ENCODE measurements at places on chromosomes 4 and X.

GRCh38 chrX:79081895-79082512 lies 62.5 kb upstream of the GPR174 start:
- no peaks in the 10 kb centered on the region for H3K36me3 ChIP-seq
- H3K27ac ChIP-seq, result no peak overlapping the region
- no peak for DNase-seq
- H3K4me3 ChIP-seq, result no peak overlapping the region
- H3K4me1 ChIP-seq, result no peaks in the 10 kb centered on the region

- H3K27me3 ChIP-seq, result no peaks in the 10 kb centered on the region
- no peak overlapping the region for H3K4me3 ChIP-seq
- peak overlapping the region; percentile 36 for H3K27ac ChIP-seq
- H3K4me1 ChIP-seq, result peaks cover 3% of the 10 kb centered on the region
Measured at GRCh38 chrX:9829308-9830267, 43.4 kb downstream of the SHROOM2 start.

- H3K36me3 ChIP-seq, result no peaks in the 10 kb centered on the region
- H3K27ac ChIP-seq, result no peak overlapping the region
- DNase-seq, result no peak
Measured at GRCh38 chr4:66930206-66930605, 615.1 kb downstream of the CENPC start.

DNA sequence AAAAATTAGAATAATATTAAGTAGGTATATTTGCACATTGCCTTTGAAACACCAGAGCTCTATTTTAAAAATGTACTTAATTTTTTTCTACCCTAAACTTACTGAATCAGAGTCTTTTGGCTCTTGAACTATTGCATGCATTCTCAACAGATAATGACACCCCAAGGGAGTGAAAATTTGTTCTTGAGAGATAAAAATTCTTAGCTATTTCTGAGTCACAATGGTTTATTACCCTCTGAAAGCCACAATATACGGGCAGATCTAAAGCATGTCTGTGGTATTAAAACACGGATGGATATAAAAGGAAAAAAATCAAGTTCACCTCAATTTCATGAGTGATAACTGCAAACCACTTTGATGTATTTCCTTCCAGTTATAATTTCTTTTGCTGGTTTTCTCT lies 636.3 kb upstream of the FTHL17 start:
- DNase-seq, result no peak
- no peak overlapping the region for H3K4me3 ChIP-seq
- H3K27ac ChIP-seq, result no peak overlapping the region
- no peaks in the 10 kb centered on the region for H3K4me1 ChIP-seq
- no peaks in the 10 kb centered on the region for H3K36me3 ChIP-seq

GRCh38 chrX:39603230-39603629 lies 494.5 kb downstream of the BCOR start:
- H3K36me3 ChIP-seq, result no peaks in the 10 kb centered on the region
- H3K4me3 ChIP-seq, result no peak overlapping the region

GRCh38 chrX:81414630-81415029 lies 212.7 kb downstream of the SH3BGRL start:
- H3K27me3 ChIP-seq, result no peaks in the 10 kb centered on the region
- no peaks in the 10 kb centered on the region for H3K4me1 ChIP-seq
- no peak for DNase-seq
- H3K4me3 ChIP-seq, result no peak overlapping the region

GRCh38 chr4:92182006-92182735 lies 121.6 kb upstream of the GRID2 start:
- H3K36me3 ChIP-seq, result no peaks in the 10 kb centered on the region
- no peaks in the 10 kb centered on the region for H3K27me3 ChIP-seq
- H3K4me1 ChIP-seq, result no peaks in the 10 kb centered on the region
- DNase-seq, result no peak
- H3K27ac ChIP-seq, result no peak overlapping the region

GRCh38 chr4:159944477-159944876 lies 841.6 kb downstream of the RAPGEF2 start:
- no peaks in the 10 kb centered on the region for H3K27me3 ChIP-seq
- no peaks in the 10 kb centered on the region for H3K36me3 ChIP-seq
- DNase-seq, result no peak
- no peak overlapping the region for H3K27ac ChIP-seq

- no peak overlapping the region for H3K4me3 ChIP-seq
Measured at GRCh38 chr4:144423930-144424329, 222.0 kb upstream of the HHIP start.

GRCh38 chr4:106312377-106312776 lies 3.6 kb downstream of the TBCK start:
- no peak overlapping the region for H3K27ac ChIP-seq
- H3K27me3 ChIP-seq, result no peaks in the 10 kb centered on the region
- no peak overlapping the region for H3K4me3 ChIP-seq
- peaks cover 6% of the 10 kb centered on the region for H3K4me1 ChIP-seq
- no peak for DNase-seq
- H3K36me3 ChIP-seq, result peaks cover 15% of the 10 kb centered on the region

DNA sequence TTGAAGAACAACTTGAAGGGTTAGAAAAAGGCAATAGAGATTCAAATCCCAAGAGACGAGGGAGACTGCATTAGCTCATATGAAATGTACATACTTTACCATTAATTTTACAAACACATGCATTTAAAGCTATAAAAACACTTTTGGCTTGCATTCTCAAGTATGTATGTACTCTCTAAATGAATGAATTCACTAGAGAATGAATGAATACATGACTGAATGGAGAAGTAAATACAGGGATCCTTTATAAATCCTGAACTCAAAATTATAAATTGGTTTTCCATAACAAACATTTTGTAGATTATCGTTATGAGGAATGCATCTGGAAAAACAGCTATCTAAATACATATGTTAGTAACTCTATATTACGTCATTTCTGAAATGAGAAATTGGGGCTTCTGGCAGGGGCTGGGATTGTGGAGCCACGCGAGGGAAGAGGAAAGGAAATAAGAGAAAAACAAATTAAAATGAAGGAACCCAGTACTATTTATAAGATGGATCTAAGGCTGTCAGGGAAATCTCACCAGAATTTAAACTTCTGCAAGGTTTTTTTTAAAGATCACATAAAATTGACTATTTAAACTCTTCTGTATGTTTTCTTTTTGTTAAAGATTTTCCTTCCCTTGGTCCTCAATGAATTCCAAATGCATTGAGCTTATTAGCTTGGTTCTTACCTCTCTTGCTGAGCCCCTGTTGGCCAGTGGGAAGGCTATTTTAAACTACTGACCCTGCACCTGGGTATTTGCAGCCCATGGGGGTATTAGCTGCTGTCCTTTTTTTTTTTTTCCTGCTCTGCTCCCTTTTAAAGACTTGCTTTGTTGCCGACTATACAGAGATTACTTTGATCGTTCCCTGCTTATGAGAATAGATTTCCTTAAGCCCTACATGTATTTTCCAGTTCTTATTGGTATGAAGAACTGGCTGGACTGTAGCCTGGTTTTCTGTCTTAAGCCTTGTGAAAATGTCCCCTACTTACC lies 207.8 kb downstream of the ADGRL3 start:
- H3K4me3 ChIP-seq, result no peak overlapping the region
- H3K4me1 ChIP-seq, result no peaks in the 10 kb centered on the region
- H3K27ac ChIP-seq, result no peak overlapping the region
- DNase-seq, result no peak
- H3K36me3 ChIP-seq, result no peaks in the 10 kb centered on the region

- no peak overlapping the region for H3K27ac ChIP-seq
- no peaks in the 10 kb centered on the region for H3K36me3 ChIP-seq
- H3K27me3 ChIP-seq, result no peaks in the 10 kb centered on the region
- H3K4me1 ChIP-seq, result peaks cover 5% of the 10 kb centered on the region
- no peak overlapping the region for H3K4me3 ChIP-seq
Measured at GRCh38 chr4:8082517-8083055, 76.0 kb downstream of the ABLIM2 start.

GRCh38 chr4:74202062-74202586 lies 44.2 kb downstream of the MTHFD2L start:
- no peak for DNase-seq
- H3K36me3 ChIP-seq, result peaks cover 15% of the 10 kb centered on the region
- peaks cover 4% of the 10 kb centered on the region for H3K4me1 ChIP-seq
- no peak overlapping the region for H3K4me3 ChIP-seq
- H3K27ac ChIP-seq, result no peak overlapping the region

DNA sequence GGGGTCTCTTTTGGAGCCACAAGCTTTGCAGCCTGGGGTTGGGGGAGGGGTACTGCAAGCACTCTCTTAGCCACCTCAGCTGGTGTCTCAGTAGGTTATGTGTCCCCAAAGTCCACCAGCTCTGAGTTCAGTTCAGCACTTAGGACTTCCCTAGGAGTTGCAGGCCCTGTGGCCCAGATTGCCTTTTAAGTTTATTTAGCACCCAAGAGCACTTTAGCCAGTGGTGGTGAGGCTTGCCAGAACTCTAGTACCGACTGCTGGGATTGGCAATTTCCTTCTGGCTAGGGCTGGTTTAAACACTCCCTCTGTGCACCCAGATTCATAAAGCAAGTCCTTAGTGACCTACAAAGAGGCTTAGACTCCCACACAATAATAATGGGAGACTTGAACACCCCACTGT lies 489.9 kb upstream of the RPS6KA3 start:
- H3K36me3 ChIP-seq, result no peaks in the 10 kb centered on the region
- no peaks in the 10 kb centered on the region for H3K4me1 ChIP-seq
- H3K27ac ChIP-seq, result no peak overlapping the region
- H3K4me3 ChIP-seq, result no peak overlapping the region
- DNase-seq, result no peak
- no peaks in the 10 kb centered on the region for H3K27me3 ChIP-seq

DNA sequence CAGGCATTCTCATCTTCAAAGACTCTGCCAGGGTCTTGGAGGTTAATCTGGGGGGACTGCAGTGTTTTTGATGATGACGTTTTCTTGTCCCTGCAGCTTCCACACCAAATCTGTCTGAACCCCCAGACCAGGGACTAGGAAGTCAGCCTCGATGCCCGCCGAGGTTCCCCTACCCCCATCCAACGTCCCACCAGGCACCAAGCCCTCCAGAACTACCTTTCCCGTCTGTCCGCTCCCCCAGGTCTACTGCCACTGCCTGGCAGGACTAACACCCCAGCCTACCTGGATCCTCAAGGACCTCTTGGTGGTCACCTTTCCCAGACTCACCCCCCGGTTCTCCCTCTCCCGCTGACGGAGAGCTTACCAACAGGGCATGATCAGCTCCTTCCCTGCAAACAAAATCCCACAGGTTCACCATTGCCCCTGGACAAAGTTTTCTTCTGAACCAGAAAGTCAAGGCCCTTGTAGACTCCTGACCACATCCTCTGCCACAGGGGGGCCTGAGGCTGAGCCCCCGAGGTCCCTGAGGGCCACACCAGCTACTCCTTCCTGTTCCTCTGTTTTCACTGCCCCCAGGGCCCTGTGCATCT lies 40.9 kb downstream of the HMX1 start:
- H3K27me3 ChIP-seq, result peaks cover 53% of the 10 kb centered on the region
- H3K4me3 ChIP-seq, result no peak overlapping the region
- H3K27ac ChIP-seq, result no peak overlapping the region
- no peak for DNase-seq

- H3K27ac ChIP-seq, result peak overlapping the region; percentile 56
- H3K27me3 ChIP-seq, result no peaks in the 10 kb centered on the region
- H3K36me3 ChIP-seq, result no peaks in the 10 kb centered on the region
- DNase-seq, result no peak
- H3K4me3 ChIP-seq, result no peak overlapping the region
Measured at GRCh38 chrX:24494647-24495075, 29.6 kb downstream of the PDK3 start.

GRCh38 chrX:88991583-88992132 lies 244.6 kb downstream of the CPXCR1 start:
- no peak overlapping the region for H3K4me3 ChIP-seq
- H3K27me3 ChIP-seq, result peaks cover 3% of the 10 kb centered on the region
- no peak overlapping the region for H3K27ac ChIP-seq
- no peaks in the 10 kb centered on the region for H3K4me1 ChIP-seq

GRCh38 chr4:169658975-169659715 lies 38.8 kb downstream of the CLCN3 start:
- DNase-seq, result no peak
- no peaks in the 10 kb centered on the region for H3K27me3 ChIP-seq
- no peaks in the 10 kb centered on the region for H3K36me3 ChIP-seq
- H3K4me1 ChIP-seq, result no peaks in the 10 kb centered on the region
- peak overlapping the region; percentile 45 for H3K4me3 ChIP-seq
- peak overlapping the region; percentile 91 for H3K27ac ChIP-seq

- H3K4me1 ChIP-seq, result no peaks in the 10 kb centered on the region
- no peaks in the 10 kb centered on the region for H3K27me3 ChIP-seq
- H3K4me3 ChIP-seq, result no peak overlapping the region
- H3K36me3 ChIP-seq, result no peaks in the 10 kb centered on the region
- H3K27ac ChIP-seq, result no peak overlapping the region
Measured at GRCh38 chrX:36357855-36358254, 438.3 kb downstream of the CFAP47 start.

- no peaks in the 10 kb centered on the region for H3K4me1 ChIP-seq
- DNase-seq, result no peak
- no peaks in the 10 kb centered on the region for H3K36me3 ChIP-seq
- no peak overlapping the region for H3K4me3 ChIP-seq
- H3K27ac ChIP-seq, result no peak overlapping the region
Measured at GRCh38 chr4:164488114-164488513, 265.8 kb upstream of the SMIM31 start.

- no peaks in the 10 kb centered on the region for H3K36me3 ChIP-seq
- no peak overlapping the region for H3K27ac ChIP-seq
- no peak for DNase-seq
- H3K27me3 ChIP-seq, result peaks cover 100% of the 10 kb centered on the region
- peaks cover 53% of the 10 kb centered on the region for H3K4me1 ChIP-seq
Measured at GRCh38 chr4:173519111-173520101, 10.6 kb downstream of the HAND2 start.

GRCh38 chr4:109494563-109494962 lies 60.9 kb downstream of the SEC24B start:
- peaks cover 14% of the 10 kb centered on the region for H3K36me3 ChIP-seq
- H3K27me3 ChIP-seq, result no peaks in the 10 kb centered on the region
- no peak overlapping the region for H3K27ac ChIP-seq
- DNase-seq, result no peak

- no peaks in the 10 kb centered on the region for H3K4me1 ChIP-seq
- no peak for DNase-seq
- no peak overlapping the region for H3K4me3 ChIP-seq
- no peak overlapping the region for H3K27ac ChIP-seq
- H3K27me3 ChIP-seq, result no peaks in the 10 kb centered on the region
- no peaks in the 10 kb centered on the region for H3K36me3 ChIP-seq
Measured at GRCh38 chr4:86107112-86107511, 252.7 kb downstream of the MAPK10 start.

Data from esophagus squamous epithelium (tissue), 5 donors.